ENCODE measurements at places on chromosomes 2 and 18. TPM values are rescaled to one million over a fixed set of nuclear protein-coding genes. Genes with fewer than 3 reads are reported as not detected.

The PMAIP1 gene
- total RNA-seq, result 64.3 TPM

The RAX gene
- total RNA-seq, result not detected

The CAD gene
- total RNA-seq, result 4.7 TPM

The LIPG gene
- total RNA-seq, result 0.17 TPM

The MRPS5 gene
- total RNA-seq, result 44.5 TPM

The INO80B gene
- 30.1 TPM for total RNA-seq

The SH3RF3 gene
- 0.45 TPM for total RNA-seq

The PDCD1 gene
- total RNA-seq, result not detected

The ACVR1C gene
- 0.50 TPM for total RNA-seq

The EFEMP1 gene
- 2.0 TPM for total RNA-seq

The YWHAQ gene
- total RNA-seq, result 391 TPM

The MAP2 gene
- 5.3 TPM for total RNA-seq

The LRRTM1 gene
- total RNA-seq, result not detected

The DSEL gene
- total RNA-seq, result 25.8 TPM

The APLF gene
- 2.1 TPM for total RNA-seq

The CRYGD gene
- total RNA-seq, result not detected

The CD8A gene
- total RNA-seq, result not detected

The KCNS3 gene
- total RNA-seq, result 4.7 TPM

The GKN2 gene
- not detected for total RNA-seq

The CFAP210 gene
- total RNA-seq, result not detected

The CHRNG gene
- total RNA-seq, result not detected

The RASGRP3 gene
- total RNA-seq, result 3.2 TPM
